Ovary (tissue), 10 donors: ENCODE measurements at places on chromosomes 6 and 20. TPM values are rescaled to one million over a fixed set of nuclear protein-coding genes. Genes with fewer than 3 reads are reported as not detected.
A peak's percentile ranks its signal among the peaks of the same experiment; 100 is the strongest.

- DNase-seq = no peak
- H3K27ac ChIP-seq = no peak overlapping the region
- H3K4me3 ChIP-seq = no peak overlapping the region
Observed at GRCh38 chr6:75273009-75273408, 11.6 kb downstream of the TMEM30A start.

GRCh38 chr20:22623211-22623610 is 38.8 kb upstream of the FOXA2 start:
- no peak overlapping the region for H3K27ac ChIP-seq
- H3K4me1 ChIP-seq = no peaks in the 10 kb centered on the region
- no peaks in the 10 kb centered on the region for H3K27me3 ChIP-seq
- no peak for DNase-seq
- no peak overlapping the region for H3K4me3 ChIP-seq
- no peaks in the 10 kb centered on the region for H3K36me3 ChIP-seq

Gene CASS4
- total RNA-seq = 6.9 TPM

DNA sequence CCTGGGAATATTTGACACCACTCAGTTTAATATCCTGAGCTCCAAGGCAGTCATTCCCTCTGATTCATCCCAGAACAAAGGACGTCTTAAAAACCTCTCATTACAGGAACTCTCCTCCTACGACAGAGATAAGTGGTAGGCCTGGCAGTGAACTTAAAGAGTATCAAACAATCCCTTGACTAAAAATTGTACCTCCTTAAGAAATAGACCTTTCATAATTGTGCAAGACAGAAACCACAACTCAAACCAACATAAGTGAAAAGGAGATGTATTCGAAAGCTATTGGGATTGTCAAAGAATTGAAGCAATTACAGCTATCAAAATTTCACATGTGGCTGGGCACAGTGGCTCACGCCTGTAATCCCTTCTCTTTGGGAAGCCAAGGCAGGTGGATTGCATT is 19.1 kb upstream of the BNIP5 start:
- H3K27me3 ChIP-seq = no peaks in the 10 kb centered on the region
- no peak overlapping the region for H3K27ac ChIP-seq
- no peak for DNase-seq
- H3K36me3 ChIP-seq = no peaks in the 10 kb centered on the region
- H3K4me3 ChIP-seq = no peak overlapping the region
- peaks cover 7% of the 10 kb centered on the region for H3K4me1 ChIP-seq

DNA sequence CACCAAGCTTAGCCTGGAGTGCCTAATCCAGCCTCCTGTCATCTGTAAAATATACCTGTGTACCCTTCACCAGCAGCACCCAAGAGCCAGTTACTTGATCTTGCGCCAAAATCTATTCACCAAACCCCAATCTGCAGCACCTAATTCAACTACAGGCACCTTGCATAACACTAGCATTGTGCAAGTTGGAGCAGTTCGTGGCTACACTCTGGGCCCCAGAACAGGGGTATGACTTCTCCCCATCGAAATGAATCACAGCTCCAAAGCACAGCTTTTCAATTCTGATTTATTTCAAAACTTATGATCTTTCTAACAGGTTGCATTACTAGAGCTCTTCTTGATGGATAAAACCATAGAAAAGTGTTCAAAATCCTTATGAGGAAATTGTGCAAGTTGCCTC is 100.4 kb upstream of the TCF21 start:
- no peaks in the 10 kb centered on the region for H3K27me3 ChIP-seq
- DNase-seq = no peak
- H3K4me3 ChIP-seq = no peak overlapping the region
- no peaks in the 10 kb centered on the region for H3K4me1 ChIP-seq
- no peak overlapping the region for H3K27ac ChIP-seq

Gene KIF25
- total RNA-seq = 0.74 TPM

DNA sequence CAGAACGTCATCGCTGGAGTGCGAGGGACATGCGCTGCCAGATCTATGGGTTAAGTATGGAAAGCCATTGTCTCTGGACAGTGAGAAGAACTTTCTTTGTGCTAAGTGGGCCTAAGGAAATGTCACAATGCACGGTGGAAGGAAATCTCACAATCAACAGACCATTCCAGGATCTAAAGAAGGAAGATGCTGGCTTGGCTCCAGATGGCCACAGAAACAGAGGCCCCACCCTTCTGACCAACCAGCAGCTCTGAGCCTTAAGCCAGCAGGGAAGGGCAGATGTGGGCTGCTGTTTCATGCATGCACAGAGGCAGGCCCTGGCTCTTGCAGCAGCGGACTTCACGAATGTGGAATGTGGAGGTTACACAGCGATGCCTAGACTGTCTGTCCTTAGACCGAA is 156.3 kb downstream of the SOBP start:
- peaks cover 2% of the 10 kb centered on the region for H3K4me1 ChIP-seq
- no peak overlapping the region for H3K4me3 ChIP-seq
- no peak overlapping the region for H3K27ac ChIP-seq
- no peak for DNase-seq
- no peaks in the 10 kb centered on the region for H3K27me3 ChIP-seq

Gene HLA-F
- total RNA-seq = 30.5 TPM

Gene SLC32A1
- total RNA-seq = not detected

DNA sequence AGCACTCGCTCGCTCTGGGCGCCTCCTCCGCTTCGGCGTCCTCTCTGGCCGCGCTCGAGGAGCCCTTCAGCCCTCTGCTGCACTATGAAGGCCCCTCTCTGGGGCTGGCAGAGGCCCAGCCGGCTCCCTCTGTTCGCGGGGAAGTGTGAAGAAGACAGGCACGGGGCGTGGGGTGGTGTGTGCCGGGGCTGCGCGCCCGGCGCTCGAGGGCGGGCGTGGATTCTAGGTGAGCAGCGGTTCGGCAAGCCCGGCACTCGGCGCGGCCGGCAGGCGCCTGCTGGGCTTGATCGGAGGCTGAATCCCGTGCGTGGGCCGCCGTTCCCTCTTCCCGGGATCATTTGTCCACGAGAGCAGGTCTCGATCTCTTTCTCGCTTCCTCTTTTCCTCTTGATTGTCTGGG is 153.0 kb downstream of the SLC35B3 start:
- H3K27me3 ChIP-seq = no peaks in the 10 kb centered on the region
- H3K4me1 ChIP-seq = no peaks in the 10 kb centered on the region
- no peaks in the 10 kb centered on the region for H3K36me3 ChIP-seq
- H3K4me3 ChIP-seq = no peak overlapping the region
- no peak for DNase-seq

Gene PERP
- total RNA-seq = 9.0 TPM

Gene CTAGE9
- total RNA-seq = not detected

GRCh38 chr6:90107771-90108282 is 188.8 kb downstream of the BACH2 start:
- no peak overlapping the region for H3K27ac ChIP-seq
- no peak for DNase-seq
- H3K27me3 ChIP-seq = no peaks in the 10 kb centered on the region
- no peaks in the 10 kb centered on the region for H3K36me3 ChIP-seq

Gene ADTRP
- not detected for total RNA-seq

DNA sequence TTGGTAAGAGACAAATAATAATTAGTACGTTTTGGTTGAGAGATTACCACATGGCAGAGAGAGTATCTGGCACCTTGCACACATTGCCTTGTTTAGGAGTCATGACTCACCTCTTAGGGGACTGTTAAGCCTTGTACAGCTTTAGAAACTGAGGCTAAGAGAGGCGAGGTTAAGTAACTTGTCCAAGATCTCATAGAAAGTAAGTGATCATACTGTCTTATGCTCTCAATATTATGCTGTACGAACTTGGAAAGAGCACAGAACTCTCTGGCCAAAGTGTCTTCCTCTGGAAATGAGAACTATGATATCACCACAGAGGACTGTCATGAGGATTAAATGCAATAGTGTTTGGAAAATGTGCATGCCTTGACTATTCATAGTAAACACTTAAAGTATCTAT is 249.0 kb downstream of the UTRN start:
- DNase-seq = no peak
- no peaks in the 10 kb centered on the region for H3K4me1 ChIP-seq
- H3K27ac ChIP-seq = no peak overlapping the region
- no peak overlapping the region for H3K4me3 ChIP-seq

DNA sequence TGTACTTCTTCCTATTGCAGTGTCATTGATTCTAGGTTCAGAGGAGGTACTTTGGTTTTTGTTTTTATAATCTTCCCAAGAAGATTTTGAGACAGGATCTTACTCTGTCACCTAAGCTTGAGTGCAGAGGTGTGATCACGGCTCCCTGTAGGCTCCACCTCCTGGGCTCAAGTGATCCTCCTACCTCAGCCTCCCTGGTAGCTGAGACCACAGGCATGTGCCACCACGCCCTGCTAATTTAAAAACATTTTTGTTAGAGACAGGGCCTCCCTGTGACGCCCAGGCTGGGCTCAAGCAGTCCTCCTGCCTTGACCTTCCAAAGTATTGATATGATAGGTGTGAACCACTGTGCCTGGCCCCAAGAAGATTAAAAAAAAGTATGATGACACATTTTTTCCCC is 3.4 kb upstream of the SLC17A5 start:
- H3K27ac ChIP-seq = no peak overlapping the region
- H3K27me3 ChIP-seq = no peaks in the 10 kb centered on the region
- no peak for DNase-seq
- no peaks in the 10 kb centered on the region for H3K36me3 ChIP-seq
- H3K4me3 ChIP-seq = no peak overlapping the region
- peaks cover 1% of the 10 kb centered on the region for H3K4me1 ChIP-seq

Gene SUMO4
- 5.0 TPM for total RNA-seq

- no peaks in the 10 kb centered on the region for H3K36me3 ChIP-seq
- H3K27ac ChIP-seq = no peak overlapping the region
- DNase-seq = no peak
- H3K4me1 ChIP-seq = no peaks in the 10 kb centered on the region
Observed at GRCh38 chr6:136307351-136307750, 17.7 kb upstream of the BCLAF1 start.

DNA sequence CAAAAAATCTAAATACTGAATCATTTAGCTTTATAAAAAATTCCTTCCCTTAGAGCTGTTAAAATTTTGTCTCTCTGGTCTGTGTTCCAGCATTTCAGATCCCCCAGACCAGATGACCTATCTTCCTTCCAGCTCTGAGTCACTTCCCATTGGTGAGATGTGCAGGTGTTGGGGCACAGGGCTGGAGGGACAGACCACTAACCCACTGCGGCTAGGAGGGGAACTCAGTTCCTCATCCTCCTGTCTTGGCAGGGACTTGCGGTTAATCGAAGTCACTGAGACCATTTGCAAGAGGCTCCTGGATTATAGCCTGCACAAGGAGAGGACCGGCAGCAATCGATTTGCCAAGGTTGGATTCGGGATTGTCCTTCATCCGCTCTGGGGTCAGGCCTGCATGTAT is 6.0 kb downstream of the CNPY3 start:
- H3K4me1 ChIP-seq = peaks cover 7% of the 10 kb centered on the region
- no peak overlapping the region for H3K4me3 ChIP-seq
- H3K27me3 ChIP-seq = no peaks in the 10 kb centered on the region

Gene GLP1R
- not detected for total RNA-seq

Gene PAK5
- not detected for total RNA-seq

DNA sequence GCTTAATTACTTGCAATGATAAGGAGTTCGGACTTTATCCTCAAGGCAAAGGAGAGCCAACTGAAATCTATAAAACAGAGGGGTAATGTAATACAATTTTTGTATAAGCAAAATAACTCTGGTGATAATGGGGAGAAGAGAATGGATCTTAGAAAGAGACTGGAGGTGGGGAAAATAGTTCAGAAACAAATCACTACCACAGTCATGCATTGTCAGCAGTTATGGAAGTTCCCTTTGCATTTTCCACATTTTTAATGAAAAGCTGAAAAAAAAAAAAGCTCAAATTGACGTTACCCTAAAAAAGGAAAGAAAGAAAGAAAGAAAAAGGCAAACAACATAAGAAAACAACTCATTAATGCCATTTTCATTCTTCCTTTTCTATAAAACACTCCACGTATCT is 337.6 kb upstream of the HSF2 start:
- H3K4me1 ChIP-seq = no peaks in the 10 kb centered on the region
- no peak overlapping the region for H3K27ac ChIP-seq
- no peaks in the 10 kb centered on the region for H3K36me3 ChIP-seq

- H3K36me3 ChIP-seq = no peaks in the 10 kb centered on the region
- peaks cover 26% of the 10 kb centered on the region for H3K4me1 ChIP-seq
- peak within 1 kb of the TSS; percentile 97 for H3K27ac ChIP-seq
- no peaks in the 10 kb centered on the region for H3K27me3 ChIP-seq
- peak within 1 kb of the TSS; percentile 66 for H3K4me3 ChIP-seq
Observed at GRCh38 chr20:45833030-45833882, at the start of gene SNX21. TSS of gene SNX21 (plus strand) at chr20:45833799. CDS start at chr20:45833920, 121 bp downstream.
